RPMI7951 (cell line): ENCODE measurements at places on chromosomes 12 and 14. TPM values are rescaled to one million over a fixed set of nuclear protein-coding genes. Genes with fewer than 3 reads are reported as not detected.

DNA sequence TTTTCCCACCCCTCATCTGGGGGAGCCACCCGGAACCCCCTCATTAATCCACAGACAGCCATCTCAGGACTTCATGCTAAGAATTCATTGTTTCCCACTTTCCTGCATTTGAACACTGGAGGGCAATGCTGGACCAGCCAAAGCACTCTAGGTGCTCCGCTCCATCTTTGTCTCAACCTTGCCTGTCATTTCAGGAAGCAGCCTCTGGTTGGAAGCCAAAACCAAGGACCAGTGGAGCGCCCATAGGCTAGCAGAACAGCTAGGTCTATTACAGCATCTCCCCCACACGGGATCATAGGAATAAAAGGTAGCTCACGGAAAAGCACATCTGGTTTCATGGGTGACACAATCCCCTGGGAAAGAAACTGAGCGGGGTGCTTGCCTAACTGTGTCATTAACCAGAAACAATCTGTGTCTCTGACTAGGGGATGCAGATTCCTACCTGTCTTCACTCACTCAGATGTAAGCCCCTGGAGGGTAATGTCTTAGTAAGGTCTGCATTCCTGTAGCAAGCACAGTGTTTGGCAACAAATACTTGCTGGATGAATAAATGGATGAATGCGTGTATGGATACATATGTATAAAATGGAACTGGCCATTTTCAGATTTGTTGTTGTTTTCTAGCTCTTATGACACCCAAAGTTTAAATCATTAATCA lies 197.0 kb downstream of the DAD1 start:
- DNase-seq, result peak; percentile 80

DNA sequence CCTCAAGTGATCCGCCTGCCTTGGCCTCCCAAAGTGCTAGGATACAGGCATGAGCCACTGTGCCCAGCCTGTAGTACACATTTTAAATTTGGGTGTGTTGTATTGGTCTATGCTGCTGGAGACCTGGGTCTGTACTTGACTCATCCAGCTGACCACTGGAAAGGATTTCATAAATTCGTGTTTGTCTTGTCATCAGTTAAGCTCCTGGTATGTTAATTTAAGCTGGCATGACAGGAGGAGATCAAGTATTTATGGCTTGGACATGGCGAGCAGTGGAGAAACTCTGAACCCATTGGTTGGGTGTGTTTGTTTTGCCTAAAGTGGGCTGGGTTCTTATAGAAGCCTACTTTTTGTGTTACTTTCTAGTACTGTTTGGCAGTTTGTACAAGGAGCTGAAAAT lies 24.2 kb downstream of the YY1 start:
- DNase-seq, result no peak

DNA sequence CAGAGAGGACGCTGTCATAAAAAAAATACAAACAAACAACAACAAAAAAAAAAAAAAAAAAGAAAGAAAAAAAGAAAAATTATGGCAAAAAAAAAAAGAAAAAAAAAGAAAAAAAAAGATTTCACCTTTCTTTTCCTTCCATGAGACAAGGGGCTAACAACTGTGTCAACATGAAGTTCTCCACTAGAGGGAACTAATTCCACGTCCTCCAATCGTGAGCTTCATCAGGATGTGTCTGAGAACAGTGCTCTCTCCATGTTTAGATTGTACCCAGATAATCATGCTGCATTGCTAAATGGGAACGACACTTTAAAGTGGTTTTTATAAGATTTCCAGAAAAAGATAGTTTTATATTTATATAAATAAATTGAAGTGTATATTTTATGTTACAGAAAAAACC lies 96.2 kb upstream of the PTPRB start:
- peak; percentile 55 for DNase-seq

- no peak for DNase-seq
Observed at GRCh38 chr14:29846339-29847055, 81.2 kb downstream of the PRKD1 start.

- DNase-seq, result peak; percentile 48
Observed at GRCh38 chr12:126069549-126070165, 1004.4 kb downstream of the AACS start.

GRCh38 chr12:102776041-102776440 lies 141.0 kb downstream of the PAH start:
- DNase-seq, result no peak

RNFT2 gene
- 2.4 and 3.4 TPM in 2 replicates for total RNA-seq

USP15 gene
- 19.2 and 40.0 TPM in 2 replicates for total RNA-seq

PLBD1 gene
- 0.78 and 1.3 TPM in 2 replicates for total RNA-seq

AEBP2 gene
- 6.7 and 7.3 TPM in 2 replicates for total RNA-seq
